NCI-H1930 (cell line): ENCODE measurements at places on chromosomes 1 and 21.

GRCh38 chr1:1665815-1666251 lies 7.0 kb upstream of the CDK11B start:
- peak; percentile 18 for DNase-seq

GRCh38 chr1:209430107-209430506 lies 153.4 kb upstream of the CAMK1G start:
- no peak for DNase-seq

DNA sequence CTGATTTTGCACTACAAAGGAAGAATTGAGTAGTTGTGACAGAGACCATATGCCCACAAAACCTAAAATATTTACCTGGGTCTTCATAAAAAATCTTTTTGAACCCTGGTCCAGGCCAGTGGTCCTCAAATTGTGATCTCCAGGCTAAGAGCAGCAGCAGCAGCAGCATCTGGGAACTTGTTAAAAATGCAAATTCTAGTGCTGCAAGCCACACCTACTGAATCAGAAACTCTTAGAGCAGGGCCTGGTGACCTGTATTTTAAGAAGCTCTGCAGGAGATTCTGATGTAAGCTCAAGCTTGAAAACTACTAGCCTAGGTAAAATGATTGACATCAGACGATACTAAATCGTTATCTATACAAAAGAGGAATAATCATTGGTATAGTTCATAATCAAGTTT lies 112.2 kb downstream of the LRRC7 start:
- DNase-seq, result no peak

DNA sequence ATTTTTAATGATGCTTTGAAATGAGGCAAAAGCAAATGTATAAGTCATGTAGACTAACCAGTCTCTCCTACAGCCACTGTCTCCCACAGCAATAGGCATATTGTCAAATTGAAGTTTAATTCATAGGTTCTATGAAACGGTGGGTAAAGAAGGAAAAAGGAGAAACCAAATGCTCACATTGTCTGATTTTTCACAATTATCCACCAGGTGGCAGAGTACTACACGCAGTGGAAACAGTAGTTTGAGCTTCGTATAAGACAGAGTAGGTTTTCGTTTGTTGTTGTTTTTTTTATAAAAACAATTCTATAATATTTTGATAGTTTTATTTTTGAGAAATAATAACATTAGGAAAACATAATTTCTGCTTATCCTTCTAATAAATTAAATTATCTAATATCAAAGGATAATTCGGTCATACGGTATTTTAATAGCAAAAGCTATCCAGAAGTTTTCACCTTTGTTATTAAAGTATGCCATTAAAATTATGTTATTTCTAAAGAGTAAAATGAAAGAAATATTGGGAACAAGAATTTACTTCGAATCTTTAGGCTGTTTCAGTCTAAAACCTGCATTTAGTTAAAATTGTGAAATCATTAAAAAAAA lies 39.1 kb downstream of the TYW3 start:
- DNase-seq, result peak; percentile 12

- DNase-seq, result no peak
Measured at GRCh38 chr1:187051618-187052232, 223.0 kb downstream of the PLA2G4A start.

DNA sequence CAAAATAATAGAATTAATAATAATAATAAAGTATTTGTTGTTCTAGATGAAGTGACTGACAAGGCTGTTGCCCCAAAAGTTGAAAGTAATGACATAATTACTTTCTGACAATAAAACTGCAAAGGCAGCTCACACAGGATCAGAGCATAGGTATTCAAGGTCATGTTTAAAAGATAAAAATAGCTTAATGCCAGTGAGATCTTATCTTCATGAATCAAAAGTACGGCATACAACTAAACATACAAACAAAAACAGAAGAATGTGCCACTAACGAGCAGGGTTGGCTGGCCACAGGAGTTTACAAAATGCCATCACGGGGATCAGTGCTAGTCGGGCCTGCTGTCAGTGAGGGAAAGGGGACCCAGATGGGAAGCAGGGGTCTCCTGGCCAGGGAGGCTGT lies 22.4 kb upstream of the TMPRSS2 start:
- no peak for DNase-seq

DNA sequence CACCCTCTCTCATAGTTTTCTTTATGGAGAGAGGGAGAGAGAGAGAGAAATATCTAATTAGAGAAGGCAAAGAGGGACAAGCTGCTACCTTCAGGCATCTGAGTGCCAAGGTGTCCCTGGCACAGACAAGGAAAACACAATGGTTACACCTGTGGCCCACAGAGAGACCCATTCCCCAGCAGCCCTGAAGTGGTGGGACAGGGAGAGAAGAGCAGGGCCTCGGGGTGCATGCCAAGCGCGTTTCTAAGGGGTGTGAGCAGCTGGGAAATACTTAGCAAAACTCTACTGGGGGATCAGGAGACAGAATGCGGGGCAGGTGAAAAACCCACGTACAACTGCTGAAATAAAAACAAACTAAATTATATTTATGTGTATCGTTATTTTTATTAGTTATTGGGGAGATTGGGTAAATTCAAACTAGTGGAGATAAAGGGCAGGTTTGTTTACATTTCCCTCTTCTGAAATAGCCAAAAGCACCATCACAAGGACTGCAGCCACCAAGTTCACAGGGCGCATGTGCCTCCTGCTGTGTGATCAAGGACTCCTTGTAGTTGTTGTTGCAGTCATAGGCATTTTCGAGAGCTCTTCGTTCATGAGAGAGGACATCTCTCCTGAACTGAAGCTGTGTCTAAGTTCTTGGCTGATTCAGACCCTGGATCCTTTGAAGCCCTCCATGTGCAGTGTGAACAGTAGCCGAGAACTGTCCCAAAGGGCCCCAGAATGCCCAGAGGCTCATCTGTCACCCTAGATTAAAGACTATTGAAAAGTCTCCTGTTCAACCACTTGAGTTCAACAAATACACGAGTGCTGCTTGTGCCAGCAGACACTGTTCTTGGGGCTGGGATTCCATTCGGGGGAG lies 737 bp upstream of the SERPINC1 start:
- no peak for DNase-seq

DNA sequence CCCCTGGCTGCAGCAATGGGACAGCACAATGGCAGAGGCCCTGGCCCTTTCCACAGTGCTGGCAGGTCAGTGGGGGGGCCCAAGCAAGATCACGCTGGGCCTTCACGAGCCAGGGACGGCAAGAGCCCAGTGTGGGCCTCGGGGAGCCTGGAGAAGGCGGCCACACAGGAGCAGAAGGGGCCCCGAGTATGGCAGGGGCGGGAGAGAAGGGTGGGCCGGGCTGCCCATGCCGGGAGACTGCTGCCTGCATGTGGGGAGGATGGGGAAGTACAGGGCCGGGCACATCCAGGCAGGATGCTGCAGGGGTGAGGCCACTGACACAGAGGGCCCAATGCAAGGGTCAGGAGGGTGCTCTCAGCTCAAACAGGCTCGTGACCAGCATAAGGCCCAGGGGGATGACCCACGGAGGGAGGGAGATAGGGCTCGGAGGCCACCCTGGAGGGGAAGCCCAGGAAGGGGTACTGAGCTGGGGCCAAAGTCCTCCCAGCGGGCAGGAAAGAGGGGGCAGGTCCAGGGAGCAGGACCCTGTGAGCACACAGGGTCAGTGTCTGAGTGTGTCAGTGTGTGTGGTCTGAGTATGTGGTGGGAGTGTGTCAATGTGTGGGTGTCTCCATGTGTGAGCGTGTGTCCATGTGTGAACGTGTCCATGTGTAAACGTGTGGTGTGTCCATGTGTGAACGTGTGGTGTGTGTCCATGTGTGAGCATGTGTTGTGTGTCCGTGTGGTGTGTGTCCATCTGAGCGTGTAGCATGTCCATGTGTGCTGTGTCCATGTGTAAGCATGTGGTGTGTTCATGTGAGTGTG lies 13.1 kb downstream of the SLC19A1 start:
- no peak for DNase-seq

DNA sequence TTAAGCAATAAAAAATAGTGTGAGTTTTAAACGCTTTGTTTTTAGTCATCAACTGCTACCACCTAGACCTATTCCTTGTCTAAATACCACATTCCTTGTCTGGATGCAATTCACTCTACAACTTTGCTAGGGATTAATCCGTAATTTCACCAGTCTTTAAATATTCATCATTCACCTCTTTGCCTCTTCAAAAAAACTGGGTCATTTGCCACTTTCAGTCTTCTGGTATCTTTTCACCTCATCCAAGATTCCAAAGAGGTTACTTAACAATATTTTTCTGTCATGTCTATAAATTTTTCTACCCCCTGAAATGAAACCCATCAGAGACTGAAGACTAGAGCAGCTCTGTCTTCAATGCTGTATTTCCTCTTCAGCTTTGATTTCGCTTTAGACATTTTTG lies 9.5 kb downstream of the PALMD start:
- no peak for DNase-seq

DNA sequence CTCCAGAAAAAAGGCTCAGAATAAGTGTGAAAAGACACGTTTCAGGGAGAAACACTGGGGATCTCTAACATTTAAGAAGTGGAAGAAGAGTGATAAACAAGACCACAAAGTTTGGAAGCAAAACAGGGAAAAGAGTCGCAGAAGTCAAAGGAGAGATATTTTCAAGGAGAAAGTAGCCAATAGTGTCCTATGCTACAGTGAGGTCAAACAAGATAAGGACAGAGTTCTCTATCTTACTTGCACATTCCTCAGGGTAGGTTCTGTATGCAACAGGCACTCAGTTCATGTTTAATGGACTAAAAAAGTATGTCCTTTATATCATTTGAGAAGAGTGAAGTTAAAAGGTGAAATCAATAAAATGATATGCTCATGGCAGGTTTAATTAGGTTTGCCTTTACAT lies 13.8 kb upstream of the EDEM3 start:
- no peak for DNase-seq

GRCh38 chr1:193569096-193569982 lies 382.9 kb upstream of the B3GALT2 start:
- DNase-seq, result no peak

DNA sequence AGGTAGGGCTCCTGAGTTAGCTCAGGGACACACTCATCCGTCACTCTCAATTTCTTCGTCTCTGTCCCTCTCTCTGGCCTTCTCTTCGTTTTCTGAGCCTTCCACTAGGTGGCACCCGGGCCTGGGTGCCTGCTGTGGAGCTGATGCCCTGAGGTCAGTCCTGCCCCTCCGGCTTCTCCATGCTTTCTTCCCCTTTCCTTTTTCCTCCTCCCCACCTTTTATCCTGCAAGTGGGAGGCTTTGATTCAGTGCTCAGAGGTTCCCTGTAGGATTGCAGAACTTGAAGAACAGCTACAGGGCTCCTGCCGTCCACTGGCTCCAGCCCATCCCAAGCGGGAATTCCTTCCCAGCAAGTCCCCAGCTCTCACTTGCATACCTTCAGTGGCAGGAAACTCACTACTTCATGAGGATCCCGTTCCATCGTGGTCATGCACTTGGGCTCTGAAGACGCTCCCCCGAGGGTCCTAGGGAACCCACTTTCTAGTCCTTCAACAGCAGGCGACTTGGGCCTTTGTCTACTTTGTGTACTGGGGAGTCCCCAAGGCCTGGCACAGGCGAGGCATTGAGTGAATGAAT lies 45.6 kb downstream of the SRRM1 start:
- DNase-seq, result peak; percentile 12

GRCh38 chr21:39869141-39869818 lies 2.0 kb downstream of the PCP4 start:
- DNase-seq, result no peak

DNA sequence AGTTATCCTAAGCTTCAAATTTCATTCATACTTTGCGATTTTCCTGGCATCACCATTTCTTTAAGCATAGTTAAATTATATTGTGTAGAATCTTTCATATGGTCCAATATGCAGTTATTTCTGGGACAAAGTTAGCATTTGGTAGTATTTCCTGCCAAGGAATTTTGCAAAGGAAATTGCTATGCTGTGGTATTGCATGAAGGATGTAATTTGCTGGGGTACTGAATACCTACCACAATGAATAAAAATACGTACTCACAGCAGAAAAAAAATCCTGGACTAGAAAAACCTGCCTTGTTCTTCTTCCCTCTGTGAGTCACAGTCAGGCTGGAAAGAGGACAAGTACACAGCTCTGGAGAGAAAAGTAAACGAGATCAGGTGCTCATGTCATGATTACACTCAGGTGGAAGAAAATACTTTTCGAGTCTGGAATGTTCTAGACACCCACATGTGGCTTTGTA lies 241.2 kb downstream of the PTBP2 start:
- DNase-seq, result no peak

- DNase-seq, result no peak
Measured at GRCh38 chr1:33257207-33257771, 997 bp downstream of the ZNF362 start.

- no peak for DNase-seq
Measured at GRCh38 chr1:30516485-30516858, 206.9 kb downstream of the MATN1 start.

GRCh38 chr21:32965129-32965680 lies 60.5 kb upstream of the OLIG2 start:
- DNase-seq, result no peak

- DNase-seq, result no peak
Measured at GRCh38 chr1:70496181-70496580, 85.1 kb downstream of the CTH start.

DNA sequence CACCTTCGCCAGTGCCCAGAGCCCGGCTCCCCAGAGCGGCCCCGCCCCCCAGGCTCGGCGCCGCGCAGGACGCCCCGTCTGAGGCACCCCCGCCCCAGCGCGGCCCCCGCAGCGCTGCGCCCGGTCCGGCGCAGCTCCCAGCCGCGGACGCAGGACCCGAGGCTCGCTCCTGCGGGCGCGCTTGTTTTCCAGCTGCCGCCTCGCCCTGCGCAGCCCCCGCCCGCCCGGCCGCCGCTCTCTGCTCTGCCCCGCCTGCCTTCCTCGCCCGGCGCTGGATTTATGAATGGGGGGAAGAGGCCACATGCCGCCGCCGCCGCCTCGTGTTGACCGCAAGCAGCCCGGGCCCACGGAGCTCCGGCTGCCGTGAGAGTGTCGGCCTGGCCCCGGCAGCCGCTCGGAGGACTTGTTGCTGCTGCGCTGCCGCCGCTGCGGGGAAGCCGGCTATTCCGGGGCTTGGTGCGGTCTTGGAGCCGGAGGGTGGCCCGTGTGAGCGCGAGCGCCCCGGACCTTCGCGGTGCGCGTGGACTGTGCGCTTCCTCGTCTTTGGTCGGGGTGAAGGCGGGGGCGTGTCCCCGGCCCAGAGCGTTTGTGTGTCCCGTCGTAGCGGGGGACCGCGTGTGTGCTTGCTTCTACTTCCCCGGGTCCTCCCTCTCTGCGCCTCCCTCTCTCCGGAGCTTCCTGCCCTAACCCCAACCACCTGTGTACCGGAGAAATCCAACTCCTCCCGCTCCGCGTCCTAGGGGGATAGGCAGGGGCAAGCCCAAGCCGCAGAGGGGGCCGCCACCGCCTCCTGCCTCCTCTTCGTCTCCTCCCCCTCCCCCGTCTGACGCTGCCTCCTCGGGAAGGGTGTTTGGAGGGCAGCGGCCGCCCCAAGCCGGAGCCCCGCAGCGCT lies 736 bp downstream of the KCNC4 start:
- peak; percentile 7 for DNase-seq

GRCh38 chr1:59516881-59517280 lies 220.0 kb downstream of the FGGY start:
- no peak for DNase-seq

DNA sequence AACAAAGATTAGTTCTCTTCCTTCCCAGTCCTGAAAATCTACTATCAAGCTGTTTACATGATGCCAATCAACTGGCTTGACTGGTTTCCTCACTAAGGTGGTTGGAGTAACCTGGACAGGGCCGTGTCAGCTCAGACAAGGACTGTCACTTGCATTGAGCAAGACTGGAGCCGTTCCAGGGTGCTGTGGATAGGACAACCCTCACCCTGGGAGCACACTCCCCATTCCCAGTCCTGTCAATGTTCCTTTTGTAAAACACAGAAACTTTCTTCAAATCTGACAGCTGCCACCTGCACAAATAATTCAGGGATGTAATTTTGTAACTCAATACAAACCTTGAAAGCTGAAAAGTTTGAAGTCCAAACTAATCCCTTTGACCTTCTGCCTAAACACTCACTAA lies 31.4 kb downstream of the PLPP3 start:
- no peak for DNase-seq
